Breast epithelium (tissue), 4 donors: ENCODE measurements at places on chromosomes 5 and 9. TPM values are rescaled to one million over a fixed set of nuclear protein-coding genes. Genes with fewer than 3 reads are reported as not detected.

DNA sequence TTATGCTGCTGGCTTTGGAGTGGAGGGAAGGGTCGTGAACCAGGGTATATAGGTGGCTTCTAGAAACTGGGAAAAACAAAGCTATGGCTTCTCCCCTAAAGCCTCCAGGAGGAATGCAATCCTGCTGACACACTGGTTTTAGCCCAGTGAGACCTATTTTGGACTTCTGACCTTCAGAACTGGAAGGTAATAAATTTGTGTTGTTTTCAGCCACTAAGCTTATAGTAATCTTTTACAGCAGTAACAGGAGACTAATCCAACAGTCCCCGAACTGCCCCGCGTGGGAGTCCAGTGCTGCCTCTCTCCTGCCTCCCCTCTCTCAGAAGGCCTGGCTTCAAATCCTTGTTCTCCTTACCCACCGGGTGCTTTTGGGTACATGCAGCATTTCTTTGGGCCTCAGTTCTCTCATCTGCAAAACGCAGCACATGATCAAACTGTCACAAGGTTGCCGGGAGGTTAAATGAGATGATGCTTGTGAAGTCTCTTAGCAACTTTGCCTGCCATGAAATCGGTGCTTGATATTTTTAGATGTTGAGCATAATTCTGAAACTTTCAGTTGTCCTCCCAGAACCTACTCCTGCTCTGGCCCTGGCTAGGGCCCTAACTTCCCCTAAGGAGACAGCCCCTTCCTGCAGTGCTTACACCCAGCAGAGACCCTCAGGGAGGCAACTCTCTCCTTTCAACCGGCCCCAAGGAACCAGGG is 127.3 kb upstream of the BOD1 start:
- no peak for DNase-seq

DNA sequence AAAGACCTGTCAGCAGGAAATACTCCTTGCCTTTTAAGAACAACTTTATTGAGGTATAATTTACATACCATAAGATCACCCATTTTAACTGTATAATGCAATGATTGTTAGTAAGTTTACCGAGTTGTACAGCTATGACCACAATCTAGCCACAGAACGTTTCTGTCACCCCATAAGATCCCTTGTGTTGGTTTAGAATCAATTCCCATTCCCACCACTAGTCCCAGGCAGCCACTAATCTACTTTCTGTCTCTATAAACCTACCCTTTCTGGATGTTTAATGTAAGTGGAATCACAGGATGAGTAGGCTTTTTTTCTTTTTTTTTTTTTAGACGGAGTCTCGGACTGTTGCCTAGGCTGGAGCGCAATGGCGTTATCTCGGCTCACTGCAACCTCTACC is 4.4 kb downstream of the GPR107 start:
- DNase-seq = no peak

NSUN2 gene
- 55.6 TPM for total RNA-seq

C9orf50 gene
- not detected for total RNA-seq

- no peak for DNase-seq
Observed at GRCh38 chr5:90182726-90183125, 226.8 kb downstream of the CETN3 start.

SPATA31E1 gene
- total RNA-seq = not detected

IFNK gene
- not detected for total RNA-seq

GRCh38 chr9:14212077-14212476 is 101.9 kb downstream of the NFIB start:
- no peak for DNase-seq

MOB3B gene
- 12.8 TPM for total RNA-seq

LPAR1 gene
- total RNA-seq = 24.6 TPM

SLC34A3 gene
- total RNA-seq = not detected

GRCh38 chr5:28766565-28767158 is 1728.3 kb upstream of the CDH9 start:
- no peak for DNase-seq

UAP1L1 gene
- 6.9 TPM for total RNA-seq

NTRK2 gene
- total RNA-seq = 134 TPM

- no peak for DNase-seq
Observed at GRCh38 chr9:114286146-114286679, 36.7 kb upstream of the ORM1 start.

- DNase-seq = no peak
Observed at GRCh38 chr9:112581469-112582176, 95.0 kb downstream of the KIAA1958 start.

DNA sequence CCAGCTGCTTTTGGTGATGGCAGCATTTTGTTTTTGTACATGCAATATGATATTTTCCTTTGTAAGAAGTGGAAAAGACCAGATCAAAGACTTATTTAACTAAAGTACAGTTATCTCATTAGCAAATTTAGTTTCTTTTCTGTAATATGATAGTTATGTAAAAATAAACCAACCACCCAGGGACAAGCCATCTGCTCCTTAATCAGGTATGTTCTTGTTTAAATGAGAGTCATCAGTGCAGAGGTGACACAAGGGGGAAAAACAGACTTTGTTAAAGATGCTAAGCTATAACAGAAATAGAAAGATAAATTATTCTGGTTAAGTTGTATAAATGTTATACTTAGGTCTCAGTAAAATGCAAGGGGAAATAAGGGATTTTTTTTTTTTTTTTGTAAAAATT is 805.7 kb upstream of the SEMA6A start:
- no peak for DNase-seq

HCN1 gene
- total RNA-seq = 0.33 TPM
